ENCODE measurements at places on chromosomes 1 and 21.
A peak's percentile ranks its signal among the peaks of the same experiment; 100 is the strongest.

DNA sequence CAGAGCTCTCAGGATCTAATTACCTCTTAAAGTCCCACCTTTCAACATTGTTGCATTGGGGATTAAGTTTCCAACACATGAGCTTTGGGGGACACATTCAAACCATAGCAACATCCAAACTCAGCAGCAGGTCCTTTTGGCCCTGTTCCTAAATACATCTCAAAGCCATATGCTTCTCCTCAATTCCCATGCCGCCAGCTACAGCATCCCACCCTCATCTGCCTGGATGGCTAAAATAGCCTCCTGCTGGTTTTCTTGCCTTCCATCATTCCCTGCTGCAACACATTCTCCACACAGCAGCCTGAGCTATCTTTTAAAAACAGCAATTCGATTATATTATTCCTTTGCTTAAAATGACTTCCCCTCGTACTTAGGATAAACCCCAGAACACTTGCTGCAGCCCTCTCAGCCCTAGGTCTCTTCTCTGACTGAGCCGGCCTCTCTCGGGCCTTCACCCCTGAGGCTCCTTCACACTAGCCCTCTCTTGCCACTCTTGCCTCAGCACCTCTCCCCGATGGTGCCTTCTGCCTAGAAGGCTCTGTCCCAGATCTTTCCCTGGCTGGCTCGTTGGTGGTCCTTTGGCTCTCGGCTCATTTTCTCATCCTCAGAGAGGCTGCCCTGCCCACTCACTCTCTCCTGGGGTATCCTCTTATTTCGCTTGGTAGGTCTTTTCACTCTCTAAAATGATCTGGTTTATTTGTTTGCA is 16.5 kb downstream of the MYBPH start:
- H3K27ac ChIP-seq = no peak overlapping the region
- no peaks in the 10 kb centered on the region for H3K36me3 ChIP-seq
- no peaks in the 10 kb centered on the region for H3K4me1 ChIP-seq

DNA sequence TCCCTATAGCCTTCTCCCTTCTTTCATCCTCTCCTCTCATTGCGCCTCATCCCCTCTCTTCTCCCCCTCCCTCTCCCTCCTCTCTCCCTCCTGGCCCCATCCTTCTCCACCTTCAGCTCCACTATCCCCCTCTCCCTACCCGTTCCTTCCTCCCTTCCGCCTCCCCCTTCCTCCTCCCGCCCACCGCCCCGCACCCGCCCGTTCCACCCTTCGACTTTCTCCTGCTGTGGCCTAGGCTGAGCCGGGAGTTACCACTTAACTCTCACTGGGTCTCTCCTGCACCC is 1.6 kb downstream of the NPR1 start:
- no peak overlapping the region for H3K27ac ChIP-seq
- peak overlapping the region; percentile 64 for H3K4me3 ChIP-seq
- DNase-seq = no peak
- H3K27me3 ChIP-seq = peaks cover 61% of the 10 kb centered on the region
- no peaks in the 10 kb centered on the region for H3K36me3 ChIP-seq
- peaks cover 20% of the 10 kb centered on the region for H3K4me1 ChIP-seq

- no peak for DNase-seq
- H3K4me3 ChIP-seq = peak overlapping the region; percentile 82
- H3K27me3 ChIP-seq = no peaks in the 10 kb centered on the region
- H3K27ac ChIP-seq = peak overlapping the region; percentile 91
These were observed 1.3 kb downstream of the MAP7D1 start for GRCh38 chr1:36157115-36157903.

GRCh38 chr1:164745736-164746135 is 186.8 kb downstream of the PBX1 start:
- H3K4me1 ChIP-seq = no peaks in the 10 kb centered on the region
- no peaks in the 10 kb centered on the region for H3K27me3 ChIP-seq
- no peak overlapping the region for H3K4me3 ChIP-seq
- DNase-seq = no peak
- no peak overlapping the region for H3K27ac ChIP-seq
- H3K36me3 ChIP-seq = no peaks in the 10 kb centered on the region

DNA sequence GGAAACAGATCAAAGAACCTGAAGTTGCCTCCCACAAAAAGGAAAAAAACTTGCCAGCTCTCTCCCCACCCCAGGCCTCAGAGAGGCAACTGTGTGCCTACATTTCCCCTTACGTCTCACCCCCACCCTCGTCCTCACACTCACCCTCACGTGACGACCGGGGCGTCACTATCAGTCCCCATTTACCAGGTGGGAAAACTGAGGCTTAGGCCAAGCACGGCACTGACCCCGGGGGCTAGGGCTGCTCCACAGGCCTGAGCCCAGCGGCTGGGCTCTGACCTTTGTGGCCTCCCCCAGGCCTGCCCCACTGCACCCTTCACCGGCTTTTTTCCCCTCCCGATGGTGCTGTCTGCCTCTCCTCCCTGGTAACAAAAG is 51.5 kb upstream of the RUNX3 start:
- H3K27me3 ChIP-seq = peaks cover 3% of the 10 kb centered on the region
- no peak for DNase-seq
- peaks cover 73% of the 10 kb centered on the region for H3K4me1 ChIP-seq
- H3K4me3 ChIP-seq = peak overlapping the region; percentile 38
- peak overlapping the region; percentile 82 for H3K27ac ChIP-seq

GRCh38 chr1:173601588-173601987 is 1.3 kb downstream of the SLC9C2 start:
- no peaks in the 10 kb centered on the region for H3K36me3 ChIP-seq
- DNase-seq = no peak
- H3K4me3 ChIP-seq = no peak overlapping the region
- H3K27me3 ChIP-seq = peaks cover 6% of the 10 kb centered on the region

DNA sequence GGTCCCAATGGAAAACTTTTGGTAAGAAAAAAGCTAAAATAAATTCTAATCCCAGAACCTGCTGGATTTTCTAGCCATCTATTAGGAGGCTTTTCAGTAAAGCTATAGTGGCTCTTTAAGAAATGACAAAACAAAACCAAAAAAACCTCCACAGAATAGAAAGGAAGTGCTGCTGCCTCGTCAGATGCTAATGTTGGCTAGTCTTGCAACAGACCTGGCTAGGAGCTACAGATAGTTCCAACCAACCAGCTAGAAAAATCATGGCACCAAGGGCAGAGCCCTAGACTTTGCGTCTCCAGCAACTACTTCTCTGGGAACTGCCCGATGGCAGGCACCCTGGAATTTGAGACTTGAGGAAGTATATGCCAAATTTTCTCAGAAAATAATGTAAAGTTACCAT is 7.6 kb downstream of the CD101 start:
- peak overlapping the region; percentile 63 for H3K4me3 ChIP-seq
- peak overlapping the region; percentile 70 for H3K27ac ChIP-seq
- peaks cover 28% of the 10 kb centered on the region for H3K4me1 ChIP-seq
- DNase-seq = no peak

GRCh38 chr1:225919906-225920305 is 4.1 kb downstream of the PYCR2 start:
- H3K27me3 ChIP-seq = no peaks in the 10 kb centered on the region
- peak overlapping the region; percentile 55 for H3K27ac ChIP-seq
- H3K36me3 ChIP-seq = peaks cover 50% of the 10 kb centered on the region
- DNase-seq = no peak

- H3K27me3 ChIP-seq = no peaks in the 10 kb centered on the region
- DNase-seq = no peak
- H3K27ac ChIP-seq = no peak overlapping the region
- no peaks in the 10 kb centered on the region for H3K4me1 ChIP-seq
These were observed 37.4 kb downstream of the DOP1B start for GRCh38 chr21:36194024-36194423.

DNA sequence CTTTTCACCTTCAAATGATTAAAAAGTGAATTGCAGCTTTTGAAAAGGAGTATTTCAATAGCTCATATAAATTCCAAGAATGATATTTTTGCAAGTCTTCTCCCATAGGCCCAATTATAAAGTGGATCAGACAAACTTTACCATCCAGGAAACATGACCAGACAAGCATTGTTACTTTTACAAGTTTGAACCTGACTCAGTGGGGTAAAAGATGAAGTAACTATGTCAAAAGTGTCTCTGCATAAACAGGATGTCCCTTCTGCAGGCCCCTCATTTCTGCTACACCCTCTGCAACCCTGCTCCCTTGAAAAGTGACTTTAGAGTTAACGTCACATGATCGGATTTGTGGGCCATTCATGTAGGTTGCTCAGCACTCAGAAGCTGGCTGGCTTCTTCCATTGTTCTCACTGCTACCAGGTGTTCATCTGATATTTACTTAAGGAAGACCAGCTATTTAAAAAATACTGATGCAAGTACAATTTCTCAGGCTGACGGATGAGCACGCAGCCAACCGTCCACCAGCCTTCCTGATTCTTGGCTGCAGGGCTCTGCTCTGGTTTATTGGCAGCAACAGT is 32.3 kb downstream of the URB1 start:
- H3K27me3 ChIP-seq = no peaks in the 10 kb centered on the region
- no peak overlapping the region for H3K27ac ChIP-seq
- no peak for DNase-seq
- H3K36me3 ChIP-seq = peaks cover 43% of the 10 kb centered on the region
- no peaks in the 10 kb centered on the region for H3K4me1 ChIP-seq
- no peak overlapping the region for H3K4me3 ChIP-seq

- H3K36me3 ChIP-seq = peaks cover 18% of the 10 kb centered on the region
- no peaks in the 10 kb centered on the region for H3K27me3 ChIP-seq
- DNase-seq = no peak
- no peak overlapping the region for H3K4me3 ChIP-seq
These were observed 48.7 kb upstream of the KIF1B start for GRCh38 chr1:10161541-10162290.

DNA sequence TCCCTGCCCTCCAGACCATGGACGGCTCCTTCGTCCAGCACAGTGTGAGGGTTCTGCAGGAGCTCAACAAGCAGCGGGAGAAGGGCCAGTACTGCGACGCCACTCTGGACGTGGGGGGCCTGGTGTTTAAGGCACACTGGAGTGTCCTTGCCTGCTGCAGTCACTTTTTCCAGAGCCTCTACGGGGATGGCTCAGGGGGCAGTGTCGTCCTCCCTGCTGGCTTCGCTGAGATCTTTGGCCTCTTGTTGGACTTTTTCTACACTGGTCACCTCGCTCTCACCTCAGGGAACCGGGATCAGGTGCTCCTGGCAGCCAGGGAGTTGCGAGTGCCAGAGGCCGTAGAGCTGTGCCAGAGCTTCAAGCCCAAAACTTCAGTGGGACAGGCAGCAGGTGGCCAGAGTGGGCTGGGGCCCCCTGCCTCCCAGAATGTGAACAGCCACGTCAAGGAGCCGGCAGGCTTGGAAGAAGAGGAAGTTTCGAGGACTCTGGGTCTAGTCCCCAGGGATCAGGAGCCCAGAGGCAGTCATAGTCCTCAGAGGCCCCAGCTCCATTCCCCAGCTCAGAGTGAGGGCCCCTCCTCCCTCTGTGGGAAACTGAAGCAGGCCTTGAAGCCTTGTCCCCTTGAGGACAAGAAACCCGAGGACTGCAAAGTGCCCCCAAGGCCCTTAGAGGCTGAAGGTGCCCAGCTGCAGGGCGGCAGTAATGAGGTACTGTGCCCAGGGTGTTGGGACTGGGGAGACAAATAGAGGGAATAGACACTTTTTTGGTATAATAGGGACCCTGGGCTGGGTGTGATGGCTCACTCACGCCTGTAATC is 1.0 kb downstream of the ZBTB48 start:
- peak overlapping the region; percentile 99 for H3K27ac ChIP-seq
- H3K27me3 ChIP-seq = no peaks in the 10 kb centered on the region
- H3K4me3 ChIP-seq = peak overlapping the region; percentile 97
- DNase-seq = no peak
- peaks cover 2% of the 10 kb centered on the region for H3K36me3 ChIP-seq

- no peaks in the 10 kb centered on the region for H3K27me3 ChIP-seq
- no peaks in the 10 kb centered on the region for H3K4me1 ChIP-seq
- H3K27ac ChIP-seq = no peak overlapping the region
- no peak overlapping the region for H3K4me3 ChIP-seq
- DNase-seq = no peak
These were observed 44.9 kb downstream of the GLIS1 start for GRCh38 chr1:53693773-53694717.
